ENCODE measurements at places on chromosomes 16 and 17. TPM values are rescaled to one million over a fixed set of nuclear protein-coding genes. Genes with fewer than 3 reads are reported as not detected.

The OR3A3 gene
- total RNA-seq = not detected

The EPN3 gene
- not detected for total RNA-seq

The SOX8 gene
- total RNA-seq = 26.1 TPM

The IL17C gene
- not detected for total RNA-seq

The HOXB3 gene
- total RNA-seq = 4.2 TPM

The LPO gene
- total RNA-seq = not detected

The CCL3 gene
- 7.3 TPM for total RNA-seq

The CRYM gene
- not detected for total RNA-seq

The ADAT1 gene
- 32.4 TPM for total RNA-seq

The NACA2 gene
- total RNA-seq = not detected

The EFCAB13 gene
- 5.2 TPM for total RNA-seq

The TP53TG3 gene
- not detected for total RNA-seq

The PLEKHG4 gene
- 7.3 TPM for total RNA-seq

The WIPI1 gene
- total RNA-seq = 37.6 TPM

The LLGL1 gene
- total RNA-seq = 15.1 TPM

The CX3CL1 gene
- total RNA-seq = 0.52 TPM

The CHST5 gene
- not detected for total RNA-seq

The ABCA8 gene
- 116 TPM for total RNA-seq

The GJD3 gene
- total RNA-seq = 0.52 TPM

The ARHGAP23 gene
- 25.6 TPM for total RNA-seq

The TPPP3 gene
- total RNA-seq = 135 TPM

The AANAT gene
- not detected for total RNA-seq

The PERCC1 gene
- total RNA-seq = not detected

The AATK gene
- total RNA-seq = 10.4 TPM

The ANKRD40CL gene
- not detected for total RNA-seq

The PLCG2 gene
- 8.4 TPM for total RNA-seq

The VMO1 gene
- 4.7 TPM for total RNA-seq

The RDM1 gene
- total RNA-seq = not detected

The EVPLL gene
- not detected for total RNA-seq

The SOX15 gene
- total RNA-seq = not detected

The CCL5 gene
- 0.52 TPM for total RNA-seq

The CRYBA1 gene
- total RNA-seq = not detected

The HSDL1 gene
- 17.2 TPM for total RNA-seq

The IGSF6 gene
- total RNA-seq = 3.1 TPM

The SLC52A1 gene
- not detected for total RNA-seq

The TNFRSF17 gene
- not detected for total RNA-seq

The SYCE1L gene
- 0.52 TPM for total RNA-seq

The GGA2 gene
- total RNA-seq = 31.8 TPM

The OTOP3 gene
- total RNA-seq = not detected

The KRTAP1-5 gene
- not detected for total RNA-seq

The SAMD14 gene
- 1.0 TPM for total RNA-seq

The BEAN1 gene
- total RNA-seq = not detected
